ENCODE measurements at places on chromosomes 5 and 9.
A peak's percentile ranks its signal among the peaks of the same experiment; 100 is the strongest.

DNA sequence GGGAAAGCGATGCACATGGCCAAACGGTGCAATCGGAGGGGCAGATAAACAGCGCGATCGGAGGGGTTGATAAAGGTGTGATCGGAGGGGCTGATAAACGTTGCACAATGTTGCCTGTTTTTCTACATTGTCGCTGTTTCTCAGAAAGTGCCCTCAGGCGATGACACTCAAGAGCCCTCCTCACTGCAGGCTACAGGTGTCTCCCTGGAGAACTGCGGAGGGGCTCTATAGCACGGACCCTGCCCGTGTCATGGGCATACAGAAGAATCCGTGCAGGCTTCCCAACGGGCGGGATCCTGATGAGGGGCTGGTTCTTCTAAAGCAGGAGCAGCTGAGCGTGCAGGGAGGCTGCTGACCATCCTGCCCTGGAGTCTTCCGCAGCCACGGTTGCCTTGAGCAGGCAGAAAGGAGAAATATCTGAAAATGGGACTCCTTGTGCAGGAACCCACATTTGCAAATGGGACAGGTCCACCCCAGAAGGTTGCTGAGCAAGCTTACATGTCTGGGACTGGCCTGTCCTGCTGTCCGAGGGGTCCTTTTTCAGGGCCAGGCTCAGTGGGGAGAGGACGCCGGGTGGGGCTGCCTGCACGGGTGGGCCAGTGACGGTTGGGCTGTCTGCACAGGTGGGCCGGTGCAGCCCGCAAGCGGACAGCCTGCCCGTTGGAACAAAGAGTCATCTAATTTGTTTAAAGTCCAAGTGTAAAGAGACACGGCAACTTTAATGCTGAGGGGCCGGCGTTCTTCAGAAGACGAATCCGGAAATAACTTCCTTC lies 25.1 kb upstream of the LPCAT1 start:
- DNase-seq, result no peak

DNA sequence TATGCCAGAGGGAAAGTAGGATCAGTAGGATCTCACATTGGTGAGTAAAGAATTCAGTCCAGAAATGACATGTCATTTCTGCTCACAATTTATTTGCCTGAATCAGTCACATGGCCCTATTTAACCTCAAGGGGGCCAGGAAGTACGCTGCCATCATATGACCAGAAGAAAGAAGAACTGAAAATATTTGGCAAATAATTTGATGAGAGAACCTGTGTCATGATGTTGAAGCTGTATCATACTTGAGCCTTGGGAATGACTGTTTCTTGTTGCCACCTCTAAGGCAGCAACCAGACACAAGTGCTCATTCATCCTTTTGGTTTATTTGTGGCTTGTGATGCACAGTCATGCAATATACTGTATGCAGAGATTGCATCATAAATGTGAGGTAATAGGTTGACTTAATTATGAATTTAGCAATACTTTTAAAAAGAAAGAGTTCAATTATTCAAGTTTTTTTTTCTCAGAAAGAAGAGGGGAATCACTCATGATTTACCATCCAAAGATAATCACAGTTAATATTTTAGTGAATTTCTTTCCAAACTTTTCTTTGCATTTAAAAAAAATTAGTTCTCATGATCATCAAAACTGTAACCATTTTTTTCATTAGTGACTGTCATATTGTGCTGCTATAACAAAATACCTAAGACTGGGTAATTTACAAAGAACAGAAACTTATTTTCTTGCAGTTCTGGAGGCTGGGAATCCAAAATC lies 8.2 kb upstream of the ZFYVE16 start:
- DNase-seq, result peak; percentile 46

GRCh38 chr5:2253040-2253975 lies 370.6 kb upstream of the IRX4 start:
- no peak for DNase-seq

- DNase-seq, result no peak
Measured at GRCh38 chr9:99732715-99733114, 89.0 kb upstream of the NR4A3 start.

DNA sequence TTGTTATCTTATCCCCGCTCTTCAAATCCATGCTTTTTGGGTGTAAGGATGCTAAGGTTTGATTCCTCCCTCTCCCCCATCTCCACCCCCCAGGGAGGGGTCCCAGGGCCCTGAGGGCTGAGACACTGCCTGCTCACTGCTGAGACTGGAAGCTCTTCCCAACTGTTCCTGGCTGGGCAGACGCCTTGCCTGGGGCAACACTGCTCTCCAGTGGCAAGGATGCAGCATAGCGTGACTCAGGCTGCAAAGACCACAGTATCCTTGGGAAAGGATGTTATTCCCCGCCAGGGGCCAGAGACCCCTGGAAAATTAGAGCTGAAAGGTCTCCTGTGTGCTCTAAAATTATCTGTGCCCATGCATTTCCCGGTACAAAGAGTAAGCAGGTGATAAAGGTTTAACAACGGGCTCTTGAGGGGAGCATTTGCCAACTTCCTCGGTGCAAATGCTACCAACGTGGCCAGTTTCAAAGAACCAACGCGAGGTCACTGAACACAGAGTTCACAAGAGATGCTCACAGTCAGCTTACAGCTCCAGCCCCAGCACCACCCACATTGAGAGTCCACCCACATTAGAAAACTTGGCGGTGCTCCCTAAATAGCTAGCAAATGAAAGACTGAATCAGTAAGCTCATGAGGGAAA lies 271.9 kb downstream of the NSG2 start:
- peak; percentile 44 for DNase-seq

DNA sequence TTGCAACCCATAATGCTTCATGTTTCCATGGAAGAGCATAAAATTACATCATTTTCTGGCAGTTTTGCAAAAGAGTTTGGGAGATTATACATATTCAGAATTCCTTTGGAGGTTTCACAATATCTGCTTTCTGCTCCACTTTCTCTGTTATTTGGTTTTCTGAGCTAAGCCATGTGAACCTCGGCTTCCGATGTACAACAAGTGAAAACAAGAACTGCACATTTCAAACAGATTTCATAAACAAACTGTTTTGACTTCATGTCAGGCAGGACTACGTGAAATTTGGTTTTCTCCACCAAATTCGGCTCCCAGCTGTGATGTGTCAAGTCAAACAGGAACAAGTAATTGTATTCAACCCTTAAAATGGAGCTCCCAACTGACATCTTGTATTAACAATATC lies 609.8 kb downstream of the IRX1 start:
- no peak for DNase-seq

GRCh38 chr5:169440107-169440705 lies 139.3 kb upstream of the SLIT3 start:
- no peak for DNase-seq

- no peak for DNase-seq
Measured at GRCh38 chr5:129903466-129904101, 681 bp upstream of the CHSY3 start.

- DNase-seq, result no peak
Measured at GRCh38 chr5:26868504-26868903, 169.9 kb downstream of the CDH9 start.

- DNase-seq, result no peak
Measured at GRCh38 chr5:24347158-24347557, 297.6 kb downstream of the CDH10 start.

- DNase-seq, result no peak
Measured at GRCh38 chr9:126125177-126125576, 201.5 kb upstream of the MVB12B start.

DNA sequence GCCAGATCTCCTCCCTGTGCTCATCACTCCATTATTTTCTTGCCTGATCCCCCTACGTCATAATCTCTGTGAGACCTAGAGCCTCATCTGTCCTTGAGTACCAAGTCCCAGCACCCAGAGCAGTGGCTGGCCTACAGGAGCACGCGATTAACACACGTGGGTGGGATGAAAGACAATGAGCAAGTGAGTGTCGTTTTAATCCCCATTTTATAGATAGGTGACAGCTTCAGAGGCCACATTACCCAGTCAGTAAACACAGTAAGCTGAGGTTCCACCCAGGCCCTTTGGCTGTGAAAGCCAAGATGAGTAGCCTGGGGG lies 17.3 kb downstream of the TRUB2 start:
- no peak for DNase-seq

DNA sequence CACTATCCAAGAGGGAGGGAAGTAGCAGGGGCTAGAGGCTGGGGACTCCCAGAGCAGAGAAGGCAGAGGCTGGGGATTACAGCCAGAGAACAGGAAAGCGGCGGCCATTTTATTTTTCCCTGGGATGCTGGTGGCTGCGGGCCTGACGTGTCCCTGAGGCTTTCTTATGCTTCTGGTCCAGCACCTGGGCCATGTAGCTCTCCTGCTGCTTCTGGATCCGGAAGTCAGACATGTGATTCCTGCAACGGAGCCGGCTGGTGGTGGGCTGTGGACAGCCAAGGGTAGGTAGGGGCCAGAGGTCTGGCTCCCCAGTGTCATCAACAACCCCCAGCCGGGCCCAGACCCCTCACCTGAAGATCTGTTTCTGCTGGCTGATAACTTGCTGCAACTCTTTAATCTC lies 1.8 kb upstream of the PROB1 start:
- DNase-seq, result no peak

DNA sequence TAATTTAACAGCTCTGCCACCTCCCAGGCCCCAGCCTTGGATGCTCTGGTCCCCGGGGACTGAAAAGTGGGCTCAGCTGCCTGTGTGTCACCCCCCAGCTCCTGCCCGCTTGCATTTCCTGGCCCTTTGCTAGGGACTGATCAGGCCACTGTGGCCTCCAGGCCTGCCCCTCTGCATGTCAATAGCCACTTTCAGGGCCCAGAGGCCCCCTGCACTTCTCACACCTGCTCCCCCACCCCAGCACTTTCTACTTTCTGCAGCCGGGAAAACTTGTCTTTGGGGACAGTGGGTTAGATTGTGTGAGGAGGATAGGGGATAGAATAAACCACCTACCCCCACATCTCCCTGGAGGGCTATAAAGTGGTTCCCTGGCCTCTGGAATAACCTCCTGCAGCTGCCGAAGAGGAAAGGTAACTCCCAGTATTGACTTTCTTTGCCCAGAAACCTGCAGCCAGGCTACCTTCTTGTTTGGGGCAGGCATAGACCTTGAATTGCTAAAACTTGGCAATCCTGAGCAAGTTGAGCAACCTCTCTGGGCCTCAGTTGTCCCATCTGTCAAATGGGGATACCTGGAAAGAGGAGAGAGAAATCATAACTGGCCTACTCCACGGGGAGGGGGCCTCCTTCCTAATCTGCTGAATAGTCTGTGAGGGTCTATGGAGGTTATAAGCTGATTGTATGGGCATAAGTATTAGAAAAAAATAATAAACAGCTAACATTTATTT lies 7.8 kb downstream of the AIF1L start:
- DNase-seq, result no peak

DNA sequence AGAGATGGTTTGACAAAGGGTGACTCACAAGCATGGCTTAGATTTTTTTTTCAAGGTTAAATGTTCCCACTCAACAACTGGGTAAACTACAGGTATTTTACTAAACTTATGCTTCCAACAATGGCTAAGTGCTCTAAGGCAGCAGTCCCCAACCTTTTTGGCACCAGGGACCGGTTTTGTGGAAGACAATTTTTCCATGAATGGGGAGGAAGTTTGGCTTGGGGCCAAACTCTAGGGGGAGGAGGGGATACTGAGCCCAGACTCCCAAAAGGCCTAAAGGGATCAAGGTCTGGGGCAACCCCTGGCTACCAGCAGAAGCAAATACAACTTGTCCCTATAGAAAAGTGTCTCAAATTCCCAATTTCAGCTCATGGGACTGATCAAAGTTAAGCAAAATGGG lies 32.0 kb upstream of the HSD17B3 start:
- DNase-seq, result no peak

DNA sequence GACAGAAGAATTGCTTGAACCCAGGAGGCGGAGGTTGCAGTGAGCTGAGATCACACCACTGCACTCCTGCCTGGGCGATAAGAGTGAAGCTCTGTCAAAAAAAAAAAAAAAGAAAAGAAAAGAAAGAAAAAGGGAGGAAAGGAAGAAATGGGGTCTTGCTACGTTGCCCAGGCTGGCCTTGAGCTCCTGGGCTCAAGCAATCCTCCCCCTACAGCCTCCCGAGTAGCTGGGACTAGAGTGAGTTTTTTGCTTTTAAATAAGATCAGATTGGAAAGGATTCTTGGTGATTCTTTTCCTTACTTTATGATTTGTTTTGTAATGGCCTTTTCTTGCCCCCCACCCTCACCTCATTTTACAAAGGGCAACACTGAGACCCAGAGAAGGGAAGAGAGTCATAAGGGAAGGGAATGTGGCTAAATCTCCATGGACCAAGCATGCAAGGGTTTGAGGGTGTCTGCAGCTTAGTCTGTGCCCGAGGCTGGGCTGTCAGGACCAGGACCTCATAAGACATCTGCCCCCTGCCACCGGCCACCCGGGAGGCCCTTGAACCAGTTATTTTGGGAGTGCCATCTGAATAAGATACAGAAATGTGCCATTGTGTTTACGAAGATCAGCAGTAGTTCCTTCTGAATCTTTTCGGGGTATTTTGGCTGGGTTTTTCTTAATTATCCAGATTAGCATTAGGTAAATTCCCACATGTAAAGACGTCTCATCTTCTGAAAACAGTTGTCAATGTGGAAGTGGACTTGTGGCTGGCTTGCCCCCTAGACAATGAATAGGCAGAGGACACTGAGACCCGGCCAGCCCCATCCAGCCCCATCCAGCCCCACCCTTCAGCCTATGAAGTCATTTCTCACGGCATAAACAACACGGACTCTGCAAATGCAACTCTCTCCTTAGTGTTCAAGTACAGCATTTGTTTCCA lies 44.5 kb upstream of the GRHPR start:
- no peak for DNase-seq

DNA sequence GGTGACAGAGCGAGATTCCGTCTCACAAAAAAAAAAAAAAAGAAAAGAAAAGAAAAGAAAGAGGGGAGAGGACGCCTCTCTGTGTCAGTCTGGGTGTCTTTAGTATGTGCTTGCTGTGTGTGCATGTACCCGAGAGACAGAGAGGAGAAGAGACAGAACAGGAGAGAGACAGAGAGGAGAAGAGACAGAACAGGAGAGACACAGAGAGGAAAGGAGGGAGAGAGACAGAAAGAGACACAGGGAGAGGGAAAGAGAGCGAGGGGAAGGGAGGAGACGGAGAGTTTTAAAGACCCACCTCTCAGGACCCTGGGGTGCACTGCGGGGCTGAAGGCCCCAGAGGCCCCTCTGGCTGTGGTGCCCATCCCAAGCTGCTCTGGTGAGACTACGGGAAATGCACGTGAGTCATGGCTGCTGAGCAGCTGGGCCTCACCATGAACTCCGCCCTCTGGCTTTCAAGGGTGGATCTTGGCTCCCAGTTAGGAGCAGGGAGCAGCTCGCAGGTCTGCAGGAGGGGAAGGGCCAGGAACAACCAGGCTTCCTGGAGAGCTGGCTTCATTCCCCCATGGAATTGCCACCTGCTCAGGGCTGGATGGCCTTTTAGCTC lies 7.9 kb downstream of the SLC6A3 start:
- DNase-seq, result no peak

- DNase-seq, result no peak
Measured at GRCh38 chr9:99050292-99050911, 54.5 kb upstream of the TGFBR1 start.

GRCh38 chr5:19917588-19918122 lies 70.3 kb downstream of the CDH18 start:
- DNase-seq, result no peak

GRCh38 chr5:169298193-169298592 lies 2.7 kb downstream of the SLIT3 start:
- no peak for DNase-seq

All from MM.1S (cell line).